ENCODE measurements at places on chromosomes 7 and 10. TPM values are rescaled to one million over a fixed set of nuclear protein-coding genes. Genes with fewer than 3 reads are reported as not detected.

The FAM25A gene
- total RNA-seq: 29.4 TPM

- ATAC-seq: no peak
Measured at GRCh38 chr7:71521506-71521905, 389.6 kb downstream of the GALNT17 start.

GRCh38 chr7:51366930-51367613 lies 50.5 kb upstream of the COBL start:
- ATAC-seq: peak; percentile 83

The THNSL1 gene
- 2.0 TPM for total RNA-seq

DNA sequence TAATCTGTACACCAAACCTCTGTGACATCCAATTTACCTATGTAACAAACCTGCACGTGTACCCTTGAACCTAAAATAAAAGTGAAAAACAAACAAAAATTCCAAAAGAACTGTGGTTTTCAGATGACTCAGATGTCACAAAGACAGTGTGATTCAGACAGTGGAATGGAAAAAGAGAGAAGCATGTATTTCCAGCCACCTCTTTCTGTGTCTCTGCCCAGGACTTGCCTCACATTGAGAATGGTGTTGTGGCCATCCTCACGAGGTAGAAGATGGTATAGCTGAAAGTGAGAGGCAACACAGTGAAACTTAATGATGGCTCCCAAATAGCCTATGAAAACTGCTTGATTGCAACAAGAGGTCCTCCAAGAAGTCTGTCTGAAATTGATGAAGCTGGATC lies 78.0 kb downstream of the ARL5B start:
- no peak for ATAC-seq

DNA sequence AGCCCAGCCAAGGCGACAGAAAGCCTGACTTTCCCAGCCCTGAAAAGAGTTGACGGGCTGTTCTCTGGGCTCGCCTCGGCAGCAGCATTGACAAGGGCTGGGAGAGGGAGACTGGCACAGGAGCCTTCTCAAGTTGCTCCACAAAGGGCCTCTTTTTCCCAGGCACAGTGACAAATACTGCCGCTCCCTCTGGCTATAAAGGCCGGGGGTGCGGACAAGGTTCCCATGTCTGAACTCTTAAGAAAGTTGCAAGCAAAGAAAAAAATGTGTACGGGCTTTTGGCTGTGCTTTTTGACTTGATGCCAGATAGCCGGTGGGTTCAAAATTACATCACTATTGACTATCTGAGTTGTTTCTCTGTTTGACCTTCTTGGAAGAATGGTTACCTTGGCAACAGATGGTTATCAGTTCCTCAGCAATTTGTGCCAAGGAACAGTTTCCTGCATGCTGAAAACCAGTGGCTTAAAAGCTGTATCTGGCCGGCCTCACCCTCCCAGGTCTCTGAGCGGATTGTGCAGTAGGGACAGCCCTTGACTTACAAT lies 115.9 kb upstream of the EEPD1 start:
- ATAC-seq: peak; percentile 65

The ACTR3C gene
- total RNA-seq: 6.1 TPM

The R3HCC1L gene
- 7.7 TPM for total RNA-seq

All from esophagus mucosa (tissue), 1 donor.